EH (cell line): ENCODE measurements at places on chromosomes 6 and 20.

- DNase-seq: no peak
These were observed 1304.4 kb upstream of the EYS start for GRCh38 chr6:67011441-67011840.

DNA sequence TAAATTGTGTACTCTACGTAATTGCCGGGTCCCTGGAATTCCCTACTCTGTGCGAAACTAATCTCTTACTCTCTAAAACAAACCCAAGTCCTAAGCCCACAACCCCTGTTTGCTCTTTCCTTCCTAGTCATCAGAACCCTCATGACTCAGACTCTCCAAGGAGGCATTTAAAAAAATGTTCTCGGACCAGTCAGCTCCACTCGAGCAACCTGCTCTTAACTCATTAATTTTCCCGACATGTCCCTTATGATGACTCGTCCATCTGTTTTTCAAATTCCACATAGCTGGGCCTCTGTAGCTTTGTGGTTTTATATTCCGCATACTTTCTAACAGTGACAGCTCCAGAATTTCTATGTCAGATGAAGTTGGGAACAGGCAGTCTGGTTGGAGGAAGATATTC lies 2.6 kb upstream of the MUC22 start:
- DNase-seq: peak; percentile 94

GRCh38 chr6:36624461-36625157 lies 30.4 kb downstream of the SRSF3 start:
- no peak for DNase-seq

- no peak for DNase-seq
These were observed 68.8 kb upstream of the THEMIS start for GRCh38 chr6:127969701-127970100.

DNA sequence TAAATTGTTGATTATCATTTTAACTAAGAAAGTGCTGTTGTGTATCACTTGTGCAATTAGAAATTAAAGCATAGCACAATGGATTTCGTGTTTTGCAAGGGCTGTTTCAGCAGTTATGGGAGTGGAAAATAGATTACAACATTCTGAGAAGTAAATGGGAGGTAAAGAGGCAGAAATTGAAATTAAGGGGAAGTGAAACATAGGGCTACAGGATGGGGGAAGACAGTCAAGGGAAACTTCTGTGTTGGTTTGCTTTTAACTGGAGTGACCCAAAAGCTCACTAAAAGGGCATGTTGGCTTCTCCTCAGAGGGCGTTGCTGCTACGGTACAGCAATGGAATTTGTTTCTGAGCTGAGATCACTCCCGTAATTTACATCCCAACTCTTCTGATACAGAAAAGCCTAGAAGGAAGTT lies 147.5 kb downstream of the BCAS1 start:
- DNase-seq: no peak

GRCh38 chr6:43924222-43924702 lies 154.3 kb downstream of the VEGFA start:
- no peak for DNase-seq

DNA sequence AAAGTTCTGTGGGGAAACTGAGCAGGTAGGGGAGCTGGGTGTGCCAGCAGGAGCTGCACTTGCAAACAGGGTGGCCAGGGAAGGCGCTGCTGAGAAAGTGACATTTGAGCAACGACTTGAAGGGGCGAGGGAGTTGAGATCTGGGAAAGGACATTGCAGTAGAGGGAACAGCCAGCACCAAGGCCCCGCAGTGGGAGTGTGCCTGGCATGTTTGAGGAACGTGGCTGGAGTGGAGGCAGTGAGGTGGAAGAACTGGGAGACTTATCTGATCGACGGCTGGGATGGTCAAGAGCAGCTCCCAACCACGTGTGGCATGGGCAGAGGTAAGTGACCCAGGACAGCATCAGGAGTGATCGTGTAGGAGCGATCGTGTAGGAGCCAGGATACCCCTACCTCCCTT lies 77.3 kb downstream of the TOX2 start:
- no peak for DNase-seq

GRCh38 chr20:43973231-43973630 lies 58.6 kb downstream of the TOX2 start:
- no peak for DNase-seq

- DNase-seq: peak; percentile 13
These were observed 17.0 kb upstream of the SNX3 start for GRCh38 chr6:108277831-108278230.

GRCh38 chr6:42166444-42167141 lies 6.6 kb upstream of the GUCA1A start:
- peak; percentile 69 for DNase-seq

GRCh38 chr6:73079611-73079955 lies 145.7 kb downstream of the KHDC1L start:
- peak; percentile 87 for DNase-seq

DNA sequence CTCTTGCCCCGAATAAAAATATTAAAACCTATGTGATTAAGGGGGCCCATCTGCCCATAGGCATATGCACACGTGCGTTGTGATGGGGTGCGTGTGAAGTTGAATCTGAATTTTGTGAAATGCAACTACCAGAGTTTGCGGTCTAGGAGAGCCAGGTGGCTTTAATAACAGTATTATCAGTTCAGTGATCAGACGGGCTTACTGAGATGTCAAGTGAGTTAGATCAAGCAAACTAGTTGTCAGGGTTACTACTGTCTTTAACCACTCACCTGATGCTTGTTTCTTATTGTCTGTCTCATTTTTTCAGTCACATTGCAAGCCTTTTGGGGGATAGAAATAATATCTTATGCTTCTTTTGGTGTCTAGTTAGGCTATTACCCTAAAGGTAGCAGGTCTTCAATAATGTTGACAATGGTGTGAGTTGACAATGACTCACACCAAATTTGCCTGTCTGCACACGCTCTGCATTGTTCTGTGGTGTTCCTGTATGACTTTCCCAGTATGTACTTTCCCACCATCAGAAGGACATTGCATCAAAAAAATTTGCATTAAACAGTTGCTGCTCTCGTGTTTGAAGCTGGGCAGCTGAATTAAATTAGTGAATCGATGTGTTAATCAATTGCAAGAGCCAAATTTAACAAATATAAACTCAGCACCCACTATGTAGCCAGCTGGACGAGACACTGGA lies 103.1 kb upstream of the NAA20 start:
- peak; percentile 16 for DNase-seq

GRCh38 chr6:83218646-83219045 lies 25.5 kb downstream of the RWDD2A start:
- no peak for DNase-seq

- no peak for DNase-seq
These were observed 142.2 kb downstream of the NFATC2 start for GRCh38 chr20:51400051-51400926.

DNA sequence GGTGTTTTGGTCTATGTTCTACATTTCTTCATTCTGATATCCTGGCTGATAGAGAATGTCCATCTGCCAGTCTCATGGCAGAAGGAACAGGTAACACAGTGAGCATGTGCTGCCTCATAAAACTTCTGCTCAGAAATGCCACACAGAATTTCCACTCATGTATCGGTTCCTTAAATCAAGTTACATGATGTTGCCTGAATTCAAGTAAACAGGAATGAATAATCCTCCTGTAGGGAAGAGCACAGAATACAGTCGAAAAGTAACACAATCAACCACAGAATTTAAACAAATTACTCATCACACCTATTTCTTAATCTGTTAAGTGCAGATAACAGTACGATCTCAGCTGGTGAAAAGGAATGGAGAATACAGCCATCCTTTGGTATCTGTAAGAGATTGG lies 74.7 kb downstream of the FAM217A start:
- DNase-seq: no peak

GRCh38 chr20:12049125-12049524 lies 131.4 kb downstream of the BTBD3 start:
- no peak for DNase-seq

GRCh38 chr20:38126932-38127621 lies 38.0 kb downstream of the TGM2 start:
- DNase-seq: peak; percentile 91

GRCh38 chr6:105786449-105786848 lies 299.7 kb upstream of the PRDM1 start:
- no peak for DNase-seq

DNA sequence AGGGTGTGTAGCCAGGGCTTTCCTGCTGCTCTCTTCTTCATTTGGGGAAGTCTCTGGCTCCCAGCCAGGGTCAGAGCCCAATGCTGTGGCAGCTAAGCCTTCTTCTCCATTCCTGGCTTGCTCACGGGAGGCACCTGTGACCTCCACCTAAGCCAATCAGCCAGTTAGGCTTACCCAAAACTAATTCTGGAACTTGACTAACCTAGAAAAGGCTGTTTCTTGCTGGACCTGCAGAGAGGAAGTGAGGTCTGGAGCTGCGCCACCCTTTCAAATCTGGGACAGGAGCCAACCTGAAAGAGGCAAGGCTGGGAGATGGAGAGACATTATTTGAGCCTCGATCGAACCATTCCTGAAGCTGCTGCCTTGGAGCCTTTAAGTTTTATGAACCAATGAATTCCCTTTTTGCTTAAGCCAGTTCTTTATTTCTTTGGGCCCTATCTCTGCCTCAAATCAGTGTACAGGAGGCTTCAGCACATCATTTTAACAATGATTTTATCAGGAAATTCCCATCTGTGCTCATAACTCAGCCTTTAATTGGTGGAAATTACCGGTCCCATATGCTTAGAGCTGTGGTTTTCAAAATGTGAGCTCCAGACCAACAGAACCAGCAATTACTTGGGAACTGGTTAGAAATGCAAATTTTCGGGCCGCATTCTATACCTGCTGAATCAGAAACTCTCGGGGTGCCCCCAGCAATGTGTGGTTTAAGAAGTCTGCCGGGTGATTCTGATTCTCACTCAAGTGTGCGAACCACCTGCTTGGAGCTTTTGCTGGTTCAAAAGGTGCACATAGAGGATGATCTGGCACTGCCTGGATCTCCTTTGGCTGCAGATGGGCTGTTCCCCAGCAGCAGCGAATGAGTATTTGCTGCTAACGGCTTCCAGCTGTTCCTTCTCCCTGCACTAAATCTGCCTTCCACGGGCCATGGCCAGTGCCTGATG lies 97.4 kb upstream of the RNF24 start:
- DNase-seq: peak; percentile 70

DNA sequence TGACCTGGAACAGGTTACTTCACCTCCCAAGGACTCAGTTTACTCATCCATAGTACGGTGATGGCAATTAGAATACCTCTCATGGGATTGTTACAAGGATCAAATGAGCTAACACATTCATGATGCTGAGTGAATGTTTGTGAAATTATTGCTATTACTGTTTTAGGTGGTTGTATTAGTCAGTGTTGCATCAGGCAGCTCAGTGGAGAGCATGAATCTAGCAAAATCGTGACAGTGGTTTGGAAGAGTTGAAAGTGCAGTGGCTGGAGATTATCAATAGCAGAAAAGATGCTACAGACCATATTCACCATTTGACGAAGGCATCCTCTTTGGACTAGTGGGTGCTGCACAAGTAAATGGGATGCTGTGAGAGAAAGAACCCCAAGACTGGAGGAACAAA lies 50.4 kb upstream of the CTNNBL1 start:
- DNase-seq: no peak

- no peak for DNase-seq
These were observed 169.7 kb downstream of the PREX1 start for GRCh38 chr20:48658198-48658476.

- DNase-seq: no peak
These were observed 301.4 kb upstream of the SUPT3H start for GRCh38 chr6:45679163-45679562.

DNA sequence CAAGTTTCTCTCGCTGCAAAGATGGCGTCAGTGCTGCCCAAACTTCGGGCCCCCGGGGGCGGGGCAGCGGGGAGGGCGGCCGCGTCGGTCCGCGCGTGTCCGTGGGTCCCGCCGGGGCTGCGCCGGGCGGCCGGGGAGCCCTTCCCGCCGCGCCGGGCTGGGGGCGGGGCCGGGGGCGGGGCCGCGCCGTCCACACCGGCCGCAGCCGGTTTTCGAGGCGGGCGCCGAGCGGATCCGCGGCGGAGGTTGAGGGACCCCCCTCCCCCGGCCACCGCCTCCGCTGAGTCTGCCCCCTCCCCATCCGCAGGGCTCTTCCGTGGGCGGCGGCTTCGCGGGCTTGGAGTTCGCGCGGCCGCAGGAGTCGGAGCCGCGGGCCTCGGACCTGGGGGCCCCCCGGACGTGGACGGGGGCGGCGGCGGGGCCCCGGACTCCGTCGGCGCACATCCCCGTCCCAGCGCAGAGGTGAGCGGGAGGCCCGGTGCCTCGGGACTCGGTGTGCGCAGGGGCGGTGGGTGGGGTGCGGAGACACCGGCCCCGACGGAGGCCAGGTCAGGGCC lies 572 bp downstream of the SLC2A4RG start:
- peak; percentile 41 for DNase-seq

DNA sequence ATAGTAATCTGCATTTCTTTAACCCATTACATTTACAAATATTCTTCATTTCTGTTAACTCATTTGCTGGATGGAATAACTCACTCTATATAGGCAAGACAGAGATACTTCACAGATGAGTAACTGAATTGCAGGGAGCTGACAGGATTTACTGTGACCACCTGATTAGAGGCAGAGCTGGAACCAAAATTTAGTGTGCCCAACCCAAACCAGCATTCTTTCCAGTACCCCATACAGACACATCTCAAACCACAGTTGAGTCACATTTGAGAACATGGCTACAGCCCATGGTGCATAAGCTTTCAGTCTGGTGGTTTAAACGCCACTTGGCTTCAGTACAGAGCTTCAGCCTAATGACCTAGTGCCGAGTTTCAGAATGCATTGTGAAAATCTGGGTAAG lies 138.4 kb upstream of the TENT5A start:
- DNase-seq: peak; percentile 97

- DNase-seq: no peak
These were observed 75.5 kb downstream of the ZDHHC14 start for GRCh38 chr6:157456524-157456829.
